ENCODE measurements at places on chromosomes 6 and 20.

- no peak for DNase-seq
Observed at GRCh38 chr20:625360-625932, 15.3 kb upstream of the TCF15 start.

- no peak for DNase-seq
Observed at GRCh38 chr6:152312434-152312833, 324.7 kb downstream of the SYNE1 start.

DNA sequence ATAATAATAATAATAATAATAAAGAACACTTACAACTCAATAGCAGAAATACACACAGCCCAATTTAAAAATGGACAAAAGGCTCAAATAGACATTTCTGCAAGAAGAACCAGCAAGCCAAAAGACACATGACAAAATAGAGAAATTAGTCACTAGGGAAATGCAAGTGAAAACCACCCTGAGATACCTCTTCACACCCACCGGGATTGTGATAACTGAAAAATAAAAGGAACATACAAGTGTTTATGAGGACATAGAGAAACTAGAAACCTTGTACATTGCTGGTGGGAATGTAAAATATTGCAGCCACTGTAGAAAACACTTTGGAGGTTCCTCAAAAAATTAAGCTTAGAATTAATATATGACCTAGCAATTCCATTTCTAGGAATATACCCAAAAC is 59.2 kb downstream of the ZDHHC14 start:
- no peak for DNase-seq

DNA sequence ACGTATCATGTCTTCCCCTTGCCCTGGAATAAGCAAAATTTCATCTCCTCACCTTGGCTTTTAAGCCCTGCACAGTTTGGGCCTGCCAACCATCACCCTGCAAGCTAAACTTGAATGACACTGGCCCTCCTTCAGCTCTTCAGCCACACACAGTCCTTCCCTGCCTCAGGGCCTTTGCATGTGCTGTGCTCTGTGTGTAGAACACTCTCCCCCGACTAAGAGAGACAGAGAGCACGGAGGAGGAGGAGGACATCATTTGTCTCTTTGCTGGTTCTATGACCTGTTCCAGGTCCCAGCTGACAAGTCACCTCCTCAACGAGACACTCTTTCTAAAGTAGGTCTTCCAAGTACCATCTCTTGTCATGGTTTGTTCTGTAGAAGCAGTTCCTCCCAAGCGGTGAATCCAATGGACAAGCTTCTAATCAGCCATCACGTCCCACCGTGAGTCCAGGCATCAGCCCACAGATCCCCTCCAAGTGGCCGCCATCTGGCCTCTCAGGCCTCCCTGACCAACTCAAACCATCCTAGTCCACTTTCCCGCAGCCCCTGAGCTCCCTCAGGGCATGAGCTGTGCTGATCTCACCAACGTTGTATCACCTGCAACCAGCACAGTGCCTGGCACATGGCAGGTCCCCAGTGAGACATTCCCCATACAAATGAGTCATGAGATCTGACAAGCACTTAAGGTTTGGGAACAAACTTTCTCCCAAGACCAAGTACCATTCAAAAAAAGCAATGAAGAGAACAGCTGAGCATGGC is 30.5 kb downstream of the NFATC2 start:
- no peak for DNase-seq

DNA sequence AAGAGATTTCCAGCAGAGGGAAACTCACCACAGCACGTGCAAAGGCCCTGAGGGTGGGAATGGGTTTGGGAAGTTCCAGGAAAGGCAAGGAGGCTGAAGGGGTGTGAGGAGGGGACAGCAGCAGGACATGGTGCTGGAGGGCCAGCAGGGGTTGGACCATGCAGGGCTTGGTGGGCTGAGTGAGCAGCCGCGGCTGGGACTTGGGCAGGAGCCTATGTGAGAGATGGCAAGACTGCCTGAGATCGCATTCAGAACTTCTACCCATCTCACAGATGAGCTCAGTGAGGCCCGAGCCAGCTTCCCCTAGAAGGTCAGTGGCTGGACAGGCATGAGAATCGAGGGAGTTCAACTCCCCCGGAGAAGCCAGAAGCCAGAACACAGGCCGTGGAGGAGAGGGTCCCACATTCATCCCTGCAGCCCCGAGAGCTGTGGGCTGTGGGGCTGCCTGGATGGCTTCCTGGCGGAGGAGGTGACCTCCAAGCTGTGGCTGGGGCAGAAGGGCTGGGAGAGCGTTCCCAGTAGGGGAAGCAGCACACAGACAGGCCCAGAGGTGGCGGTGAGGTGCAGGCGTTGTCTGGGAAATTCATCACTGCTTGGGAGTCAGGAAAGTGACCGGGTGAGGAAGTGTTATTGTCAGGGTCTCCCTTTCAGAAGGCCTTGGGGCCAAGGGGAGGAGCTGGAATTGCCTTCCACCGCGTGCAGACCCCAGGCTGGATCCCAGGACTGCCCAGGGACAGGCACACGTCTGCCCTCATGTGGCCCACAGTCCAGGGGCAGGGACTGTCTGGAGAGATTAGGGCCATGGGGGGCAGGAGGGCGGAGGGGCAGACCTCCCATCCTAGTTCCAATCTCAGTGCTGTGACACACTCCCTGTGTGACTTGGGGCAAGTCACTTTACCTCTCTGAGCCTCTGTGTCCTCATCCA is 103.8 kb downstream of the CEBPB start:
- DNase-seq, result no peak

DNA sequence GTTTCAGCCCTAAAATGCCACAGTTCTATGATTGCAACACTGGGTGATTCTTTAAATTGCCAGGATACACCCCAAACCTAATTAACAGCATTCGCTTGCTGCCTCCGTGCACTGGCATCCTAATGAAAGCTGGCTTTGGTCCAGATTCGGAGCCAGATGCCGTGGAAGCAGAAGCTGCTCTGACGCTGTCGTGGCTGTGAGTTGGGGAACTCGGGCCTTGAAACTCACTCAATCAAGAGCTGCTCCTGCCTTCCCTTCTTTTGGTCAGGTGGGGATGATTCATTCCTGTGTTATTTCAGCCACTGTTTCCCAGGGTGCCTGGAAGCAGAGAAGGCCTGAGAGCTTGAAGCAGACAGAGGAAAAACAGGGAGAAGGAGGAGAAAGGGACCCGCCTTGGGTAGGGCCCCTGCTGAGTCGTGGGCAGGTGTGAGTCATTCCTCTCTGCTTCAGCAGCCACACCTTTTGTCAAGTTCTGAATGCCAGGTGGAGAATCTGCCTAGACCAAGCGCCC is 36.2 kb upstream of the DSP start:
- no peak for DNase-seq

GRCh38 chr6:21138336-21139069 is 455.0 kb upstream of the SOX4 start:
- no peak for DNase-seq

- DNase-seq, result no peak
Observed at GRCh38 chr6:21048047-21048446, 513.8 kb downstream of the CDKAL1 start.

DNA sequence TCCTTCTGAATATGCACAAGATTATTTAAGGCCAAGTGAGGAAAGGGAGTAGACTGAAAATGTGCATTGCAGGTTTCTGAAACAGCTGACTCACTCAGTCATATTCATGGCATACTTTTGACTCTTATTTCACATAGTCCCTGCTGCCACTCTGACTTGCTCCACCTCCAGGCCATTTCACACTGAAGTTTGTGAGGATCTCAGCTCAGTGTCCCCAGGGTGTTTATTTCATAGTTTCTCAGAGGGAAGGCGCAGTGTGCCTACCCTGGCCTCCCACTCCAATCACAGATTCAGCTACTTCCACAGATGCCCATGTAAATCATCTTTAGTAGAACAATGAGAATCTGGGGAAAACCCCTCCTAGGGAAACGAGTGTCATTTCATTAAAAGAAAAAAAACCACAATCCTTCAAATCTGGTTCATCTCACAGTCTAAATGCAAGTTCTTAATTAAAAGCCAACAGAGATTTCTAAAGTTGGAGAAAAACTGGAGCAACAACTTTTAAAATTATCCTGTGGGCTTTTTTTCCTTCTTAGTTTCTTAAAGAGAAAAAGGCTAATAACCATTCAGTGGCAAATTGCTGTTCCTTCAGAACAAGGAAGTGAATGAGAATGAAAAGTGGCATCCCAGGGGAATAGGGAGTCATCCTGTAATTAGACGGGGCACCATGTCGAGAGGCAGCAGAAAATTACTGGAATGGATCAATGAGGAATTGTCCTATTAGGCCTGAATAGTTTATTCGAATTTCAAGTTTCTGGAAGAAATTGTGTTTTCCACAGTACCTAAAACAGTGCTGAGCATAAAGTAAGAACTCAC is 133.6 kb downstream of the TFAP2B start:
- DNase-seq, result no peak

GRCh38 chr20:3164043-3164762 is 4.5 kb upstream of the FASTKD5 start:
- no peak for DNase-seq

DNA sequence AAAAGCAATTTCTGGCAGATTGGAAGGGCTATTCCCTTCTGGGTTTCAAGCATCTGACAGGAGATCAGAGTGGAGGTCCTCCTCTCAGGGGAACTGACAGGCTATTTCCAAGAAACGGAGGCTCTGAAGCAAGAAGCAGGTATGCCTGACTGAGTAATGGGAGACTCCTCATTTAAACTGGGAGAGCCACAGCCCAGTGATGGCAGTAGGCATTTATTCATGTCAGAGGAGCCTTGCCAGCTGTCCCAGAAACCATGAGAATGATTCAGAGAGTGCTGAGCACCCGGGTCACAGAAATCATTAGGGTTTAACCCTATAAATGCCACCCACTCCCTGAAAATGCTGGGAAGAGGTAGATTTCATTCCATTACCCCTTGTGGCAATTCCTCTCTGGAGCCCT is 247.5 kb upstream of the RNF217 start:
- no peak for DNase-seq

GRCh38 chr6:40743226-40743625 is 156.1 kb upstream of the LRFN2 start:
- no peak for DNase-seq

- DNase-seq, result no peak
Observed at GRCh38 chr6:21149470-21149869, 444.1 kb upstream of the SOX4 start.

DNA sequence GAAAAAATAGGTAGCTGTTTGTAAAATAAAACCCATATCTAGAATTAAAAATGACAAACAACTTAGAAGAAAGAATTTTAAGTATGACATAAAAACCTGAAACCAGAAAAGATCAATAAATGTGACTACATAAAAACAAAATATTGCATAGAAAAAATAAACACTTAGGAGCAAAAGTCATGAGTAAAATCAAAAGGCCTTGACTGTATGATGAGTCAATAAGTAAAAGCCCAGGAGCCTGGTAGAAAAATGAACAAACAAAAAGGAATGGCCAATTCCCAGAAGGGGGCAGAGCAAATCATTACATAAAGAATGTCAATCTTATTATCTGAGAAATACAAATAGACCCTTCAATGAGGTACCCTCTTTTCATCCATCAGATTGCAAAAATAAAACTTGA is 20.7 kb upstream of the ENPP1 start:
- no peak for DNase-seq
